ENCODE measurements at places on chromosomes 1 and 21. TPM values are rescaled to one million over a fixed set of nuclear protein-coding genes. Genes with fewer than 3 reads are reported as not detected.

- DNase-seq: no peak
Measured at GRCh38 chr1:158002022-158002630, 8.7 kb downstream of the KIRREL1 start.

GPA33 gene
- not detected for total RNA-seq

DNA sequence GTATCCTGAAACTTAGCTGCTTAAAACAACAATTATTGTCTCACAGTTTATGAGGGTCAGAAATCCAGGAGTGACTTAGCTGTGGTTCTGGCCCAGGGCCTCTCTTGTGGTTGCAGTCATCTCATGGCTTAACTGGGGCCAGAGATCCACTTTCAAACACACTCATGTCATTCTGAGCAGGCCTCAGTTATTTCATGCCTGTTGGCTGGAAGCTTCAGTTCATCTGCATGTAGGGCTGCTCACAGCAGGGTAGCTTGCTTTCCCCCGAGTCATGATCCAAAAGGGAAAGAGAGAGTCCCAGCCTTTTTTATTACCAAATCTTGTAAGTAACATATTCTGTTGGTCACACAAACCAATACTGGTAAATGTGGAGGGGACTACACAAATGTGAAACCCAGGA, 96.6 kb upstream of the B3GALT2 start:
- DNase-seq: no peak

- DNase-seq: no peak
Measured at GRCh38 chr1:245067257-245067656, 87.5 kb upstream of the KIF26B start.

UBXN10 gene
- total RNA-seq: 0.56 TPM

Data from natural killer cell treated with Interleukin-12 subunit alpha and Interleukin-12 subunit beta and Interleukin-15 and Interleukin-18, amount 100 ng/mL, for 72 hours (primary cell).